ENCODE measurements at places on chromosomes 2 and 18.

- DNase-seq, result no peak
Measured at GRCh38 chr2:68692511-68692910, 42.1 kb upstream of the ARHGAP25 start.

- no peak for DNase-seq
Measured at GRCh38 chr2:54065411-54065810, 50.0 kb upstream of the ACYP2 start.

GRCh38 chr2:129673847-129674711, 305.4 kb upstream of the RAB6C start:
- DNase-seq, result no peak

- no peak for DNase-seq
Measured at GRCh38 chr18:49584394-49584793, 22.5 kb downstream of the LIPG start.

- no peak for DNase-seq
Measured at GRCh38 chr2:159895258-159896065, 97.5 kb upstream of the CD302 start.
